PC-3 (cell line): ENCODE measurements at places on chromosomes 5 and 9. TPM values are rescaled to one million over a fixed set of nuclear protein-coding genes. Genes with fewer than 3 reads are reported as not detected.

The MCIDAS gene
- 1.6 and 3.3 TPM in 2 replicates for total RNA-seq

The HMGCR gene
- 19.9 and 22.0 TPM in 2 replicates for total RNA-seq

The CATSPER3 gene
- total RNA-seq = 0.40 TPM in 1 of 2 replicates, not detected in the other

The ABLIM3 gene
- total RNA-seq = 43.6 and 48.0 TPM in 2 replicates

The SLC23A1 gene
- total RNA-seq = not detected in 2 replicates

The ADRA1B gene
- total RNA-seq = 0.29 and 0.40 TPM in 2 replicates

The SPATA31A3 gene
- not detected in 2 replicates for total RNA-seq

The DUSP1 gene
- 522 and 586 TPM in 2 replicates for total RNA-seq

The SLC45A2 gene
- not detected in 2 replicates for total RNA-seq

The NIPSNAP3A gene
- 8.6 and 9.1 TPM in 2 replicates for total RNA-seq

The MLLT3 gene
- 6.4 and 7.1 TPM in 2 replicates for total RNA-seq

The SHISAL2B gene
- 0.62 TPM in 1 of 2 replicates, not detected in the other for total RNA-seq

The TMOD1 gene
- total RNA-seq = not detected in 2 replicates

The CWC27 gene
- total RNA-seq = 12.6 and 14.7 TPM in 2 replicates

The DPH7 gene
- 35.1 and 40.9 TPM in 2 replicates for total RNA-seq

The IL17B gene
- total RNA-seq = not detected in 2 replicates

The OSMR gene
- total RNA-seq = 13.7 and 20.3 TPM in 2 replicates

The KCNMB1 gene
- not detected in 2 replicates for total RNA-seq

The FXN gene
- 10.0 and 11.0 TPM in 2 replicates for total RNA-seq

The IFNK gene
- not detected in 2 replicates for total RNA-seq

The MARCHF11 gene
- not detected in 2 replicates for total RNA-seq

The CNTNAP3 gene
- total RNA-seq = 26.3 and 38.0 TPM in 2 replicates

The CRB2 gene
- total RNA-seq = not detected in 2 replicates

The CDH18 gene
- 0.15 TPM in 1 of 2 replicates, not detected in the other for total RNA-seq

The STPG3 gene
- total RNA-seq = not detected in 2 replicates

The IL33 gene
- total RNA-seq = 1.6 and 2.7 TPM in 2 replicates

The ASS1 gene
- total RNA-seq = 74.1 and 83.0 TPM in 2 replicates

The ARL14EPL gene
- not detected in 2 replicates for total RNA-seq

The PCDHGC5 gene
- total RNA-seq = 0.40 and 0.46 TPM in 2 replicates

The C9orf153 gene
- total RNA-seq = 1.9 TPM in 1 of 2 replicates, not detected in the other

The PCDHA12 gene
- total RNA-seq = 7.0 and 8.2 TPM in 2 replicates

The ANKRD18A gene
- 2.2 and 3.4 TPM in 2 replicates for total RNA-seq

The LHX3 gene
- not detected in 2 replicates for total RNA-seq

The PCDHAC1 gene
- 4.8 and 6.2 TPM in 2 replicates for total RNA-seq

The IRX1 gene
- total RNA-seq = not detected in 2 replicates

The CAMK2A gene
- total RNA-seq = 0.15 TPM in 1 of 2 replicates, not detected in the other

The RGS14 gene
- total RNA-seq = 32.3 TPM in 2 replicates

The F2RL2 gene
- total RNA-seq = 0.11 TPM in 1 of 2 replicates, not detected in the other

The WDR70 gene
- 25.0 and 29.7 TPM in 2 replicates for total RNA-seq

The GPBP1 gene
- total RNA-seq = 29.5 and 31.8 TPM in 2 replicates

The BRIX1 gene
- total RNA-seq = 49.0 and 63.2 TPM in 2 replicates

The BARHL1 gene
- not detected in 2 replicates for total RNA-seq

The HBEGF gene
- total RNA-seq = 82.6 and 85.9 TPM in 2 replicates

The EIF4E1B gene
- not detected in 2 replicates for total RNA-seq

The PCDHGA3 gene
- not detected in 2 replicates for total RNA-seq
